ENCODE measurements at places on chromosomes 13 and 19. TPM values are rescaled to one million over a fixed set of nuclear protein-coding genes. Genes with fewer than 3 reads are reported as not detected.

Gene ADGRE3
- total RNA-seq = not detected

Gene SIGLEC12
- total RNA-seq = 1.0 TPM

Gene RFPL4AL1
- not detected for total RNA-seq

Gene CAMSAP3
- 1.7 TPM for total RNA-seq

DNA sequence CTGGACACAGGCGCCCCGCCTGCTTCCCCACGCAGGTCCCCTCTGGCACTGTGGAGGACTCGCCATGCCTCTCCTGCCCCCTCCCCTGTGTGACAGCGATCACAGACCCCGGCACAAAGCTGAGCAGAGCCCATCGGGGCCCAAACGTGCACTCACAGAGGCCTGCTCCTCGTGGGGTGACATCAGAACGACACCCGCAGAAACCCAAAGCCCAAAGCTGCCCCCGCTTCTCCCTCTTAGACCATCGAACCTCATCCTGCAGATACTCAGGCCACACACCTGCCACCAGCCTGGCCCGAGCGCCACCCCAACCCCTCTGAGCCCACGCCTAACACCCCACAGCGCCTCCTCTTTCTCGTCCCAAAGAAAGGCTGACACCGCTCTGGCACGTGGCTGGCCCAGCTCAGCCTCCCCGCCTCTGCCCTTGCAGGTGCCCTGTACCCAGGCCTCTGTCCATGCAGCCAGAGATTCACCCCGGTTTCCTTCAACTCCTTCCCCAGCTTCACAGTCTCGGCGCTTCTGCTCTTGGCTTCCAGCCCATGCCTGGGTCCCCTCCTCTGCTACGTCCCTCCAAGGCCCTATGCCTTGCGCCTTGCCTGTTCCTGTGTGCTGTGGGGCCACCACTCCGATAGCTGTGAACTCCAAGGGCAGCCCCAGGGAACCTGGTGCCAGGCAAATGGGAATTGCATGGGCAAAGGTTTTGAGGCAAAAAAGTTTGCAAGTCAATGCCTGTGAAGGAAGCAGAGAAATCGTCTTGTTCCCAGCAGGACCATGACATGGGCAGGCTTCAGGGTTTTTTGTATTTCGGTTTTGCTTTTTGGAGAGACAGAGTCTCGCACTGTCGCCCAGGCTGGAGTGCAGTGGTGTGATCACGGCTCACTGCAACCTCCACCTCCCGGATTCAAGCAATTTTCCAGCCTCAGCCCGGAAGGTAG lies 831 bp upstream of the CBARP start:
- H3K4me3 ChIP-seq = peak overlapping the region; percentile 86
- no peaks in the 10 kb centered on the region for H3K36me3 ChIP-seq
- no peak for DNase-seq
- H3K27ac ChIP-seq = peak overlapping the region; percentile 60
- peaks cover 14% of the 10 kb centered on the region for H3K27me3 ChIP-seq

DNA sequence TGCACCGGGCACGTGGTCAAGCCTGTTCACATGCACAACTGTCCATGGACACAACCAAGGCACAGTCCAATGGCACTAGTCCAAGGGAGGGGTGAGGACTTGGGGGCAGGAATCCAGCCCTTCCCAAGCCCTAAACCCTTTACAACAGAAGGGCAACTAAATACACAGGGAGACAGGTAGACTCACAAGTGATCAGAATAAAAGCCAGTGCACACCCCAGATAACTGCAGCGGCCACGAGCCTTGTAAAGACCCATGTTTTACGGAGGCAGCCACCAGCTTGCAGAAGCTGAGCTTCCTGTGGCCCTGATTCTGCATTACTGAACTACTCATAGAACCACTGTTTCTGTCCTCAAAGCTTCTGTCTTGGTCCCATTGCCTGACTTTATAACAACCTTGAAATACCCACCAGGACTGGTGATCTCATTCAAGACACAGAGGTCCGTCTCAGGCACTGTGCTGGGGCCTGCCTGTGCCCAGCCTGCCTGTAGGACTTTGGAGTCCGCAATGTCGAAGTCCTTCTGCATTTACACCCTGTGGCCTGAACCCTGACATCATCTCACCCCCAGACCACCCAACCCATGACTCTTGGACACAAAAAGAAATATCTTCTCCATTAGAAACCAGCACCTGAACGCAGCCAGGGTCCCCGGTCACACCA lies 181.2 kb downstream of the COL4A1 start:
- no peak overlapping the region for H3K27ac ChIP-seq
- peaks cover 55% of the 10 kb centered on the region for H3K27me3 ChIP-seq
- H3K4me3 ChIP-seq = no peak overlapping the region
- no peaks in the 10 kb centered on the region for H3K36me3 ChIP-seq
- DNase-seq = no peak

DNA sequence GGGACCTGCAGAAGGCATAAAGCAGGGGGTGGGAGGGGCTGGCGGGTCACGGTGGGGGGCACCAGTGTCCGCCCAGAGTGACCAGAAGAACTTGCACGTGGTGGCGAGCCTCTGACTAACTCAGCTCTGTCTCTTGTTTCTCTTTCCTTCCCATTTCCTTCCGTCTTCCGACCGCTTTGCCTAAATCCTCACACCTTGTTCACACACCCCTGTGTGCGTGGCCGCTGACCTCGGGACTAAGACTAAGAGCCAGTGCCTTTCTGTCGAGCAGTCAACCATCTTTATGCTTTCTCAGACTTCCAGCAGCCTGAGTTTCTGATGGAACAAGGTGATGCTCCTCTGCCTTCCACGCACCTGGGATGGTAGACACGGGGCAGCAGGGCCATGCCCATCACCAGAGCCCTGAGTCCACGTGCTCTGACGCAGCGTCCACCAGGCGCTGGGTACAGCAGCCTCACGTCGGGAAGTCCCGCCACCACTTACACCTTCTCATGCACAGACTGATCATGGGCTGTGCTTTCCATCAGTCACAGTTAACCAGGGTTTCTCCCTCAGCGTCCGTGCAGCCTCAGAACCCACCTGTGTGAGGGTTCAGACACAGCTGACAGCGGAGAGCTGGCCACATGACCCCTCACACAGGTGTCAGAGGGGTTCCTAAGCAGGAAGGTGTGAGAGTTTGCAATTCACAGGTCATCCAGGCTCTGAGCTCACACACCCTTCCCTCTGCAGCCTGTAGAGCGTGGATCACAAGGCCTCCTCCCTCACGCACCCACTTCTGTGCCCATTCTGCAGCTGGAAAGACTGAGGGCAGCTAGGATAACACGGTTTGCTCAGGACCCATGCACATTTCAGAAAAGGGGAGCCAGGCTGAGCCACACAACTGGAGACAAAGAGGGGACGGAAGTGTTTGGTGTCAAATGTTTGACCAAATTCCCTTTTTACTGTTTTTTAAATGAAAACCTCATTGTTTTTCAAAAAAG lies 90.7 kb upstream of the MCF2L start:
- peaks cover 7% of the 10 kb centered on the region for H3K4me1 ChIP-seq
- no peak overlapping the region for H3K27ac ChIP-seq
- H3K4me3 ChIP-seq = no peak overlapping the region
- DNase-seq = no peak

- H3K27ac ChIP-seq = no peak overlapping the region
- DNase-seq = no peak
- no peak overlapping the region for H3K4me3 ChIP-seq
Observed at GRCh38 chr13:50650592-50651504, 192.6 kb downstream of the DLEU7 start.

- H3K4me1 ChIP-seq = peaks cover 15% of the 10 kb centered on the region
- no peak for DNase-seq
- H3K4me3 ChIP-seq = no peak overlapping the region
Observed at GRCh38 chr19:4844348-4845179, 13.1 kb upstream of the TICAM1 start.

DNA sequence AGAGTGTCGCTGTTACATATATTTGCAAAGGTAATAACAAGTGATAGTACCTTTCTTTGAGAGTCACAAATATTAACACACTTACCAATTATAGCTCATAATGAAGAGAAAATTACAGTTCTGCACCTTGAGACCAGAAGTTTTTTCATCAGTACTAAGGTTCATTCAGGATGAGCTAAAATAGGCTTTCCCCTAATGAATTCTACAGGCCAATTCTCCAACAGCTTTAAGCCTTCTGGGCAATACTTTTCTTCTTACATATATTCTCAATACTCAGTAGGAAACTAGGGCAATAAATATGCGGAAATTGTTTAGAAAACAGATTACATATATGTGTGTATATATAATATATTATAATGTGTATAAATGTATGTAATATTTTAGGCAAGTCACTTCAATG lies 2672.8 kb upstream of the PCDH20 start:
- H3K36me3 ChIP-seq = no peaks in the 10 kb centered on the region
- H3K27me3 ChIP-seq = no peaks in the 10 kb centered on the region
- no peak overlapping the region for H3K4me3 ChIP-seq
- H3K27ac ChIP-seq = no peak overlapping the region

DNA sequence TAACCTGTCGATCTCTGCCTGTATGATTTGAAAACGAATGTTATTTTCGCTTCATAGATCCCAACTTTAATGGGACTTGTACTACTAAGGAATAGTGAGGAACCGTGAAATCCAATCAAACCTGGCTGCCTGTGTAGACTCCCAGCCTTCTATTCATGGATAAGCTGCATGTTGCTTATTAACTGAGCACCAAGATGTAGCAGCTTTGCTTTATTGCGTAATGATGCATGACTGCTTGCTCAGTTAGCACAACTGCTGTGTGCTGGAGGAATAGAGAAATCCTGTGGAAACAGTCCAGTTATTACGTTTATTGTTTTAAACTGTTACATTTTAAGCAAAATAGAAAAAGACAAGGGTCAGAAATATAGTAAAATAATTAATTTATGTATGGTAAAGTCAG lies 108.2 kb downstream of the SHISA2 start:
- no peaks in the 10 kb centered on the region for H3K27me3 ChIP-seq
- no peak for DNase-seq
- H3K4me3 ChIP-seq = no peak overlapping the region

- H3K36me3 ChIP-seq = no peaks in the 10 kb centered on the region
- peaks cover 34% of the 10 kb centered on the region for H3K4me1 ChIP-seq
- DNase-seq = no peak
- peaks cover 47% of the 10 kb centered on the region for H3K27me3 ChIP-seq
Observed at GRCh38 chr13:35479706-35480105, 3.2 kb upstream of the MAB21L1 start.

GRCh38 chr13:97332742-97333141 lies 101.2 kb upstream of the RAP2A start:
- H3K4me3 ChIP-seq = no peak overlapping the region
- H3K27me3 ChIP-seq = no peaks in the 10 kb centered on the region
- DNase-seq = no peak
- H3K4me1 ChIP-seq = no peaks in the 10 kb centered on the region
- no peaks in the 10 kb centered on the region for H3K36me3 ChIP-seq
- H3K27ac ChIP-seq = no peak overlapping the region

GRCh38 chr13:74270018-74270417 lies 135.8 kb upstream of the KLF12 start:
- H3K4me1 ChIP-seq = peaks cover 4% of the 10 kb centered on the region
- H3K4me3 ChIP-seq = no peak overlapping the region
- no peak for DNase-seq
- peaks cover 17% of the 10 kb centered on the region for H3K36me3 ChIP-seq

Data from activated T-cell treated with anti-CD3 and anti-CD28 coated beads, Interleukin-2, amount 50 U/mL, for 72 hours (primary cell).